Fibroblast of lung (primary cell): ENCODE measurements at places on chromosomes 4 and X.
A peak's percentile ranks its signal among the peaks of the same experiment; 100 is the strongest.

GRCh38 chrX:76617020-76617419 is 189.5 kb downstream of the MAGEE1 start:
- DNase-seq = no peak

DNA sequence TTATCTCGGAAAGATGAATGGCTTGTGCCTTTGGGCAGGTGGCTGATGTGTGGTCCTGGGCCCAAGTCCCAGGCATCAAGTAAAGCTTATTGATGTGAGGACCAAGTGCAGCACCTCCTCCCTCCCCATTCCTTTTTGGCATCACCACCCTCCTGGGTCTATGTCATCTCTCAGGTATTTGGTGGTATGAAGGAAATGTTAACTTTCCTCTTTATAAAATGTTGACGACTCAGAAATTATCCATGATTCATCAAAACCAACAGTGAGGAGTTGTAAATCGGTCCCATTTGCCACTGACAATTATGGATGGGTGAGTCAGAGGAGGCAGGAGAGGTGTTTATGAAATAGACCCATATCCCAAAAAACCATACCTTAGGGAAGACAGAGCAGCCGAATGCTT is 229.4 kb upstream of the GATB start:
- peak; percentile 92 for DNase-seq

DNA sequence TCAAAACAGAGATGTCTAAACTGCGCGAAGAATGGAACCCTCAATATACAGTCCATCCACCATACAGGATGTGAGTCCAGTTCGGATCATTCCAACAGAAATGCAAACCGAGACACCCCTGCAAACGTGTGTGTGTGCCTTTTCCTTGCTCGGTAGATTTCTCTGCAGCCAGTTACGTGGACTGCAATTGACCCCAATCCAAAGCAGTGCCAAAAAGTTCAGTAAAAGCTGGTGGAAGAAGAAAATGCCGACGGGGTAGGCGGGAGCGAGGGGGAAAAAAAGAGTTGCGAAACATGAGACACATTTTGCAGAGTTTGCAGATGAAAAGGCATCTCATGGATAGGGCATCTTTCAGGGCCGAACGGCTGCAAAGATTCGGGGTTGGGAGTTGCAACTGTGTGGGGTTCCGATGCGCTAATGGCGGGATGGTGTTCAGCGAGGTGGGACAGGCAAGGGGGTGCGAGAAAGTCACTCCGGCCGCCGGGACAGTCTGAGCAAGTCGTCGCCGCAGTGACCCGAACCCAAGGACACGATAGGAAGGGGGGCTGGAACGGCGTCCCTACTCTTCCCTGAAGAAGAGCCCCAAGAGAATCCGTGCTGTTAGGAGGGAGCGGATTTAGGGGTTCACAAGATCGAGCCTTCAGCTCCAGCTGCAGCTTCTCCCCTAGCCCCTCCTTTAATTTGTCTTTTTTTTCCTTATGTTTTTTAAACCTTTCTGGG is 3.8 kb downstream of the PHOX2B start:
- DNase-seq = no peak

- DNase-seq = no peak
Measured at GRCh38 chr4:79015411-79015810, 76.2 kb upstream of the PAQR3 start.

GRCh38 chr4:104064646-104065577 is 345.1 kb upstream of the TACR3 start:
- DNase-seq = peak; percentile 39

DNA sequence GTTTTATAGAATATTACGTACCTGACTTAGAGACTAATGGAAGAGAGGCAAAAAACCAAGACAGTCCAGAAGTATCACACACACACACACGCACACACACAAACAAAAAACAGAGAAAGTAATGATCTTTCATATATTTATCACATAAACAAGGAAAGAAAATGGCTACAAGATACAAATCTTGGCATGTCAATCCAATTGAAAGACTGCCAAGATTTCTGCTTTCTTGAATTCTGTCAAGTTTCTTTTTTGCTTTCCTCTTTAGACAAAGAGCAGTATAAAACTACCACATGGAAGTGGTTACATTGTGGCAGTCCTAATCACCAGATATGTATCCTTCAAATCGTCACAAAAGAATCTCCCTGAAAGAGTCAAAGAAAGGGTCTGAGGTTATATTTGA is 2097.4 kb upstream of the AGA start:
- no peak for DNase-seq

GRCh38 chrX:68396953-68397352 is 36.3 kb downstream of the OPHN1 start:
- DNase-seq = peak; percentile 15

DNA sequence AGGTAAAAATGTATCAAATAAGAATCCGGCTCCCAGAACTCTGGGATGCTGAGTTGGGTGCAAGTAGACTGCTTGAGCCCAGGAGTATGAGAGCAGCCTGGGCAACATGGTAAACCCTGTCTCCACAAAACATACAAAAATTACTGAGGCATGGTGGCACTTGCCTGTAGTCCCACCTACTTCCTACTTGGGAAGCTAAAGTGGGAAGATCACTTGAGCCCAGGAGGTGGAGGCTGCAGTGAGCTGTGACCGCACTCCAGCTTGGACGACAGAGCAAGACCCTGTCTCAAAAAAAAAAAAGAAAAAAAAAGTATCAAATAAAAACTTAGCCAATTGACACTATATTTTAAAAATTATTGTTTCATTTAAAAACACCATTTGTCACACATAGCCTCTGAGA is 84.4 kb downstream of the FBXW7 start:
- no peak for DNase-seq

GRCh38 chr4:38071801-38072431 is 111.7 kb downstream of the PTTG2 start:
- DNase-seq = peak; percentile 73

GRCh38 chr4:169103966-169104412 is 93.9 kb upstream of the CBR4 start:
- no peak for DNase-seq

DNA sequence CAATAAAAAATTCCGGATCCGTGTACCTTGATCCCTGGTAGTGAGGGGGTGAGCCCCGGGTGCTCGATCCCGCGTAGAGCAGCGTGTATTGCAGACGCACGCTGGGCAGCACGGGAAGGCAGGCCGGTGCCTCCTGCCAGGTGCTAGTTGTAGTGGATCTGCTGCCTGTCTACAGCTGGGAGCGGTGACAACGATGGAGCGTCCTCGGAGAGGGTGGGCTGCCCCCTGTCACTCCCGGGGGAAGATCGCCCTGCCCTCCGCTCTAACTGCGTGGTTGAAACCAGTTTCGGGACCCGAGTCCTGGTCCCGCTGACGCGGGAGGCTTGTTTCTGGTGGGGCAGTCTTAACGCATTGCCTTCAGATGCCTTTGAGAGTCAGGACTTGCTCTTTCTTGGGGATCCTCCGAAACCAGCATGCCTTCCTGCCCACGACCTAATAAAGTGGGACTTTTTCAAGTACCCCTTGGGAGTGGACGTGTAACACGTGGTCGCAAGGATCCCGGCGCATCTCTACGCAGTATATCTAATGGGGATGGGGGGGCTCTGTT is 2.7 kb upstream of the NKX6-1 start:
- DNase-seq = no peak

DNA sequence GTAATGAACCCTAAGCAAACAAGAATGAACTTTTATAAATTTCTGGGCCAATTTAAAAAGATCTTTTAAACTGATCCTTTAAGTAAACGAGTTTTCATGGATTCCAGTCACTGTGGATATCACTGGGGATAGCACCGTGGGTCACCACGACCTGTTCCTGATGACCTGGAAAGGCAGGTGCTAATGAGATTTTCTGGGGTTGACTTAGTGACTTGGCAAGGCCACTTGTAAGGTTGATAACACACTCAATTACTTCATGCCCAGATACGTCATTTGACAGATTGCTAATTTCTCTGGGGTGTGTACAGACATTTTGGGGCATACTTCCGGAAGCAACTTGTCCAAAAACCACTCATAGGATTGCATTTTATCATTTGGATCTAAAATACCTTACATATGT is 24.5 kb downstream of the PDLIM3 start:
- no peak for DNase-seq

- DNase-seq = no peak
Measured at GRCh38 chrX:46961097-46961496, 48.9 kb downstream of the JADE3 start.

- peak; percentile 90 for DNase-seq
Measured at GRCh38 chr4:84681486-84682274, 98.8 kb downstream of the CDS1 start.

DNA sequence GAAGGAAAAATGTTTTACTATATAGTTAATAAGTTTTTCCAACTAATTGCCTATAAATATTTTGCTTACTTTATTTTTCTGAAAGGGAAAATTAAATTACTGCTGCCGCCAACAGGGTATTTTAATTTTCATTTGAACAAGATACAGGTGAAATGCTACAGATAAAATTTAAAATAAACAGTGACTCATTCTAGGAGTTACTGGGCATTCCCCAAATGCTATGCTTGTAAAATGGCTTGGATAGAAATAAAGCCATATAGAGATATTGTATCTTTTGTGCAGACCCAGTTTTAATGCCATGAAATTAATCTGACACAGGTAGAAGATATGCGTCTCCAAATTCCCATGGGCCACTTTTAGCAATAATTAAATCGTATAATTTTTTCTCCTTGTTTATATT is 144.5 kb downstream of the NAP1L3 start:
- no peak for DNase-seq

- DNase-seq = no peak
Measured at GRCh38 chr4:572594-572993, 3.5 kb downstream of the TMEM271 start.

GRCh38 chrX:13968198-13968597 is 61.5 kb downstream of the GEMIN8 start:
- no peak for DNase-seq

- DNase-seq = no peak
Measured at GRCh38 chrX:110985470-110985869, 110.5 kb upstream of the PAK3 start.

DNA sequence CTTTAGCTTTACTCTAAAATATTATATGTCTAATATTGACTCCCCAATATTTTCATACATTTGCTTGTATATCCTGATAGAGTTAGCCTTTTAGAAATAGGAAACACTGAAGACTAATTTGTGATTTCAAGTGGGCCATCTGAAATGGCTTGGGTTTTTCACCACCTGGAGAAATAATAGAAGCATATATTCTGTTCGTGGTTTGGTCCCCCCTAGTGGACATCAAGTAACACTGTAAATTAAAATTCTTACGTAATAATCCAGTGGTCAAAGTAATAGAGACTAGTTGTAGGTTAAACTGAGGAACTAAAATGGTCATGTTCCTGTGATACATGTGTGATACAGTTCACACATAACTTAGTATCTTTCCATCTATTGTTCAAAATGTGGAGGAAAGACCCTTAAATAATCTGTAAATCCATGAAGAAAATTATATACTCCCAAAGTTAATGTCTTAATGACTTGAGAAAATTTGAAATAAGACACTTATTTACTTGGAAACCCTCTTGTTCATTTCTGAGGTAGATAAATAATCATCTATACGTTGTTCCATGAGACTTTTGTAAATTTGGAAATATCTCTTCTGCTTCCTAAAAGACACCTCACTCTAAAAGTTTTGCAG is 79.8 kb upstream of the SMARCAD1 start:
- DNase-seq = peak; percentile 32

GRCh38 chr4:3679071-3679825 is 86.9 kb upstream of the ADRA2C start:
- DNase-seq = no peak

GRCh38 chr4:158201876-158202275 is 8.4 kb upstream of the TMEM144 start:
- no peak for DNase-seq

GRCh38 chrX:5236749-5237148 is 991.9 kb downstream of the NLGN4X start:
- no peak for DNase-seq

DNA sequence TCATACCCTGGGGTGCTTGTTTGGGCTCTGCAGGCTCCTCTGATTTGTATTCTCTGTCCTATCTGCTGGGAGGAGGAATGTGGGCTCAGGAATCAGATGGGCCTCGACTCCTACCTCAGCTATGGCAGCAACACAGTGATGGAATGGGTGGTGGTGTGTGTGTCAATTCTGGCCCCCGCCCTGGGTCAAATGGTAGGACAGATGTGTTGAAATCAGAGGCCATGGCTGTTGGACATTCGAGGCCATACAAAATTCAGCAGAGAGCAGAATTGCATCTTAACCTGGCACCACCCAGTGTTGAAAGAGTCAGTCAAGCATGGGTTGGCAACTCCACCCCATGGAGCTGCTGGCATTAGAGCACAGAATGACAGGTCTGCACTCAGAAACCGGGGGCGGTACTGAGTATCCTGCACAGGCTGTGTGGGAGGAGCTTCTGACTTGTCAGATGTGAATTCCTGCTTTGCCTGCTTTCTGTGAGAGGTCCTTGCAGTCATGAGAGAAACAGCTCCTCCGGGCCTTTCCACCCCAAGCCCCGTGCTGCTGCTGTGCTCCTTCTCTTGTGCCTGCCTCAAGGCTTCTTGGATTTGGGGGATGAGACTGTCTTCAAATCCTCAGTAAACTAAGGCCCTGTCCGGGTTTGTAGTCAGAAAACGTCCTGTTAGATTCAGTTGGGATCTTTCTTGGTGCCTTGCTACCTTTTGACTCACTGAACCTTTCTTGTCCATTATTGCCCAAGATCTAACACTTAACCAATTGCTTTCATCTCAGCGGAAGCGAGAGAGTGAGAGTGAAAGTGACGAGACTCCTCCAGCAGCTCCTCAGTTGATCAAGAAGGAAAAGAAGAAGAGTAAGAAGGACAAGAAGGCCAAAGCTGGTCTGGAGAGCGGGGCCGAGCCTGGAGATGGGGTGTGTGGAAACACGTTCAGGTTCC is 13.0 kb downstream of the DKC1 start:
- no peak for DNase-seq

DNA sequence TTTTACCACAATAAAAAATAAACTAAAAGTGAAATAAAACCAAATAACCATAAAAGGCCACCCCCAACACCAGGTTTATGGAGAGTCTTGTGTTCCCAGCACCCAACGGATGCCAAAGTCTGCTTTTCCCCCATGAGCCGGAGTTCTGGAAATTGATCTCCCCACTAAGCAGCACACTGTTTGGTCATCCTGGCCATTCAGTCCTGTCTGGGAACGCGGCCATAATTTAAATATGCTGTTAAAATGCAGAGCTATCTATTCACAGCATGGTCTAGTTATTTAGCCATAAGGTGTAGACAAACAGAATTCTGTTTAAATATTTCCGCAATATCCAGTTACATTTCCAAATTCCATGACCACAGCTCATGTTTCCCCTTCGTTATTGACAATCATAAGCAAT is 129.6 kb upstream of the TBL1X start:
- no peak for DNase-seq

GRCh38 chr4:24753519-24753918 is 41.9 kb upstream of the SOD3 start:
- peak; percentile 14 for DNase-seq

DNA sequence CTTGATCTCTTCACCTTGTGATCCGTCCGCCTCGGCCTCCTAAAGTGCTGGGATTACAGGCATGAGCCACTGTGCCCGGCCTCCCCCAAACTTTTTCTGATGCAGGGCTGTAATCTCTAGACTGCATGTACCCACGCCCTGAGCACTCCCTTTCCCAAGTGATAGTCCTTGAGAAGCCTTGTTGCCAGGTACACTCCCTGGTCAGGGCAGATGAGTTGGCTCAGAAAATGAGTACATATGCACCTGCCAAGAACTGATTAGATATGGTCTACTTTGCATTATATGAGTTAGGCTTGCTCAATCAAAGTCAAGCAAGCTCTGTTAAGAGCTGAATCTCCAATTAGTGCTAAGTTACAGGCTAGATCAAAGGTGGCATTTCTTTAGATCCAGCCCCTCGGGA is 20.3 kb downstream of the APOO start:
- no peak for DNase-seq

- DNase-seq = no peak
Measured at GRCh38 chr4:124070688-124071484, 641.6 kb downstream of the ANKRD50 start.
